Stomach (tissue), 19 donors: ENCODE measurements at places on chromosomes 4 and X. TPM values are rescaled to one million over a fixed set of nuclear protein-coding genes. Genes with fewer than 3 reads are reported as not detected.

The SHROOM2 gene
- 8.5 TPM for total RNA-seq

The ODAPH gene
- total RNA-seq = not detected

The RAB41 gene
- total RNA-seq = not detected

The MND1 gene
- 4.5 TPM for total RNA-seq

The P2RY10 gene
- not detected for total RNA-seq

The CD38 gene
- total RNA-seq = 5.4 TPM

The PTCHD1 gene
- total RNA-seq = 6.2 TPM
